ENCODE measurements at places on chromosomes 7 and 10.

- no peak for DNase-seq
Observed at GRCh38 chr10:124385627-124386185, 33.0 kb downstream of the OAT start.

GRCh38 chr10:3848005-3848774 lies 63.2 kb upstream of the KLF6 start:
- no peak for DNase-seq

DNA sequence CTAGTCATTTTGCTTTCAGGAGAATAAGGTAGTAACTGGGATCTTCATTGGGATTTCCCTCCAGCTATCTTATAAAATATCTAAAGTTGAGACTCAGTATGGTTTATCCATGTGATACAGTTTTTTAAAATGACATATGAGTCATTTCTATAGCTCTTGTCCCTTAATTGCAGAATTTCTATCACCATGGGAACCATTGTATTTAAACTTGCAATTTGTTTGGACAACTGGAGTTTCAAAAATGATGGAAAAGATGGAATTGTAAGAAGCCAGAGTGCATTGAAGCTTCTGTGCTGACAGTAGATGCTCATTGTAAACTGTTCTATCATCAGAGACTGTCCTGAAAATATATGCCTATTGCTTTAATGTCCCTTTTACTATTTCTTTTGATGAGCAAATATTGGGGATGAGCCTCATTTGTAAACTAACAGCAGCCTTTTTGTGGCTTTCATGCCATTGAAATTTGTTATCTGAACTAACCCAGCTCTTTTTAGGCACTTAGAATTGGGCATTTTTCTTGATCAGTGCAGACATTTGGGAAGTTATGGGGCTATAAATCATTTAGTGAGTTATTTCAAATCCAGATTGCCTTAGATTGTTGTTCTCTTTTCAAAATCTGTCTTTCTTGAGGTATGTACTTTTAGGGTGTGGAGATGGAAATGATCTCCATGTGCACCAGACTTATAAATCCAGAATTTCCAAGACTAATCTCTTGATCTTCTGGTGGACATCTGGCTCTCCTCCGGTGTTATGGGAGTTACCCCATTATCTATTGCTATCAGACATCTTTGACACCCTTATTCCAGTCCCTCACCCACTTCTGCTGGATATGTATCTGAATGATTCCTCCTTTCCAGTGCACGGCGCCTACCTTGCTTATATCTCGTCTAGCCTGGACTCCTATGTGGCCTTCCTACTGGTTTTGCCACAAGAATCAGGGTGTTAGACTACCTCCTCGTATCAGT lies 159.0 kb downstream of the SND1 start:
- DNase-seq = no peak

- DNase-seq = no peak
Observed at GRCh38 chr7:135960709-135961451, 16.3 kb downstream of the MTPN start.

DNA sequence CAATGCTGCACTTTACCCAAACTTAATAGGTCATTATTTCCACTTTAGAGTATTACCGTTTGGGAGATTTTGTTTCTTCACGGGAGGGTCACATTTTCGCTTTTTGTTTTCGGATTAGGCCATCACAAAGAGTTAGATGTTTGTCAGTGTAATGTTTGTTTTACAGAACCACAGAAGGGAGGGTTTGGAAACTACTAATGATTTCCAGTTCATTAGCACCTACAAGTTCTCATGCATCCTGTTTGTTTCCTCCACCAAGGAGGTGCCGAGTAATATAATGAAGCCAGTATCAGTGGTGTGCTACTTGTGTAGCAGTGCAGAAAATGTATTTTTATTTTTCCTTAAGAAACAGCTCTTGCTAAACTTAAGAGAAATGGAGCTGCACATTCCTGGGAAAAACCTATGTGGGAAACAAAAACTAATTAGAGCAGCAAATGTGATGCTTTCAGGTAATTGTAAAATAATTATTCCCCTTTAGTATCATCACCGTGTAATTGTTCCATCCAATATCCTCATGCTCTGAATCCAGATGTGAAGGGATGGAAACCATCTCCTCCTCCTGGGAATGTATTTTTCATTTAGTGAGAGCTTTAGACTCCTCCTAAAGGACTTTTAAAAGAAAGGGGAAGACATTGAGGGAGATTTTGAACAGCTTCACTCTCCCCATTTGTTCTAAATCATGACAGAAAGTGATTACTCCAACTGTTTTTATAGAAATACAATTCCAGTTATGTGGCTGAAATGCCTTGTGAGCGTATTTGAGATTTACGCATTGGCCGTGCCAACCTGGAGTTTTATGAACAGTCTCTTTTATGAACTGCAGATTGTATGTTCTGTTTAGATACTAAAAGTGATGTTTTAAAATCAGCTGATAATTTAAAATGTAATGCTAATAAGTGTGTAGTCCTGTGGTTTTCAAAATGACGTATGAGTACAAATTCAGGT lies 5.6 kb downstream of the CELF2 start:
- no peak for DNase-seq

DNA sequence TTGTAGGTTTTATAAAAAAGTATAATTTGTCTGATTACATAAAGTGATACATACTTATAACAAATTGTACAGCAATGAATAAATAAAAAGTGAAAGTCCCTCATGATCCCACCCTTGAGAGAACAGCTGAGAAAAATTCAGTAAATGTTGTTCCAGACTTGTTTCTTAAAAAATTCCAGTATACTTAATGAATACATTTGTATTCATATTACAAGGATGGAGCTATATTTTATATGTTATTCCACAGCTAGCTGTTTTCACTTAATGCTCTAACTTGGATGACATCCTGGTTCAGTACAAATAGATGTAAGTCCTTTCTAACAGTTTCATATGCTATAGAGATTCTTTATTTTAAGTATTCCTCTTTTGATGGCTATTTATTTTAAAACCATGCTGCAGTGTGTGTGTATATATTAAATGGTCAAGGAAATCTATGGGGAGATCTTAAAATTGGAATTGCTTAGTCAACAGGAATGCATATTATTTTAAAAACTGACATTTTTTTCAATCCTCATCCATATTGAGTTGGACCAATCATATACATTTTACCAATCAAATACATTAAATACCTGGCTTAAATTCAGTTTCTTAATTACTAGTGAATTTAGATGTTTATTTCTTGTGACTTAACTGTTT lies 8.9 kb downstream of the STAMBPL1 start:
- DNase-seq = no peak

DNA sequence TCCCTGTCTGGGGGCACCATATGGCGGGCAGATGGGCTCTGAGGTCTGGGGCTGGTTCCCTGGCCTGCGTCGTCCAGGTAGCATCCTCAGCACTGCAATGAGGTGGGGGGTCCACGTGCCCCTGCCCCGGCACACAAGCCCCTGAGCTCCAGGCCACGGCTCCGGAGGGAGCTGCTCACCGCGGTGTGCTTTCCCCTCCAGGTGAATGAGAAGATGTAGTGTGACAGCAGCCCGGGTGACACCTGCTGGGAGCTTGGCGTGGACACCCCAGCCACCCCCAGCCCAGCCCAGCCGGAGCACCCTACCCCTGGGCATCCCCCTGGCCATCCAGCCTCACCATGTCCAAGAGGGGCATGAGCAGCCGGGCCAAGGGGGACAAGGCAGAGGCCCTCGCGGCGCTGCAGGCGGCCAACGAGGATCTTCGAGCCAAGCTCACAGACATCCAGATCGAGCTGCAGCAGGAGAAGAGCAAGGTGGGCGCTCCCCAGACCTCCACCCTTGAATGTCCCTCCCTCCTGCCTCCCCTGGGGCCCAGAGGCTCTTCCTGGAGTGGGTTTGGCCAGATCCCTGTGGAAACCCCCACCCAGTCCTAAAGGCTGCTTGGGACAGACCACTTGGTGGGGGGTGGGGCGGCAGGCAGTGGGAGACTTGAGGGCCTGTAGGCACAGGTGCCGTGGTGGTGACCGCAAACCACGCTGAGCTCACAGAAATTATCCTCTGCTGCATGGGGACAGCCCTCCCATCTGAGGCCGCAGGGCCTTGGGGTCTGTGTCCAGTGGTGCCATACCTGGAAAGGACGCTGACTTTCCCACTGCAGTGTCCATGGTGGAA lies 38.9 kb downstream of the JAKMIP3 start:
- no peak for DNase-seq

- no peak for DNase-seq
Observed at GRCh38 chr7:70734411-70734810, 397.5 kb upstream of the GALNT17 start.

DNA sequence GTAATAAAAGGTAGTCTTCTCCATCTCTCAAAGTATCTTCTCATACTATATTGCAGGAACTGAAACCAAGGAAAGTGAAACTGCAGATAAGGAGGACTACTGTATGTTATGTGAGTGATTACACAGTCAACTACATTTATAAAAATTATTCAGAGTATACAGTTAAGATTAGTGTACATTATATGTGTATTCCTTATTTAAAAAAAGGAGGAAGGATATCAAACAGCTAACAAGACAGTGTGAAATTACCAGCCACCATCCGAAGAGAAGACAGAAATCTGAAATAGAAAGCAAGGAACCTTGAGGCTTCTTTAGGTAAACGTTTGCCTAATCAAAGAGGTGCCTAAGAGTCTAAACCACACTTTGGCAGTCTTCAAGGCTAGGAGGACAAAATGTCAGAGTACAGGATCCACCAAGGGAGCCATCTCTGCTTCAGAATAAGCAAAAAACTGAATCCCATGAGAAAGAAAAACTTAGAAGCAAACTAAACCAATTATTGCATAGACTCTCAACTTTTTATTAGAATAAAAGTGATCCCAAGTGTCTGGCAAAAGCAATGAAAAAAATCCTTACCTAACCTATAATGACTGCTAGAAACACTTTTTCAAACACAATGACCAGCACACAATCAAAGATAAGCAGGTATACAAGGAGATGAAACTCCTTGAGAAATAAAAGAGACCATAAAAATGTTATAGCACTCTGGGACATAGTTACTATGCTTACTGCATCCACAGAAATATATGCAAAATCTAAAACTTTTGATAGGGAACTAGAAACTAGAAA lies 6.4 kb downstream of the USP6NL start:
- no peak for DNase-seq

DNA sequence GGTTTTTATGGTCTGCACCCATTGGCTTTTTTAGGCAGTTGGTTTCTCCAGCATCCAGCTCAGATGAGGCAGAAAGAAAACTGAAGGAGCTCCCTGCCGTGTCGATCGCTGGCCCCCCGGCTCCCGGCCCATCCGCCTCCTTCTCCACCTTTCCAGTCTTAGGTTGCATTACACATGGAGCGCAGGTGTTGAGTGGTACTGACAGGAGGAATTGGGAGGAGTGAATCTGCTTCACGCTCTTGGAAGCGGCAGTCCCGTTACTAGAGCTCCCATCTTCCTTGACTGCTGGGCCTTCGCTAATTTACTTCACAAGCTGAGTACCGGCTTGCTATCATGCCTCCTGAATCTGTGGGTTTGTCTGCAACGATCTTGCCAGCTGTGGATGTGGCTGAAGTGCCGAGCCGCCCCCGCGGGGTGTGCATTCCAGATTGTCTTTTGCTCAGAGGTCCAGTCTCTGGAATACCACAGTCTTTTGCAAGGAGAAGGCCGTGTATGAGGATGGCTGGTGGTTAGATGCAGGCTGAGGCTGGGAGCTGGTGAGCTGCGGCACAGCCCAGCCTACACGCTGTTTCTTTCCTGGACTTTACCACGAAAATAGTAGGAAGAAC lies 17.1 kb downstream of the IQCE start:
- DNase-seq = no peak

DNA sequence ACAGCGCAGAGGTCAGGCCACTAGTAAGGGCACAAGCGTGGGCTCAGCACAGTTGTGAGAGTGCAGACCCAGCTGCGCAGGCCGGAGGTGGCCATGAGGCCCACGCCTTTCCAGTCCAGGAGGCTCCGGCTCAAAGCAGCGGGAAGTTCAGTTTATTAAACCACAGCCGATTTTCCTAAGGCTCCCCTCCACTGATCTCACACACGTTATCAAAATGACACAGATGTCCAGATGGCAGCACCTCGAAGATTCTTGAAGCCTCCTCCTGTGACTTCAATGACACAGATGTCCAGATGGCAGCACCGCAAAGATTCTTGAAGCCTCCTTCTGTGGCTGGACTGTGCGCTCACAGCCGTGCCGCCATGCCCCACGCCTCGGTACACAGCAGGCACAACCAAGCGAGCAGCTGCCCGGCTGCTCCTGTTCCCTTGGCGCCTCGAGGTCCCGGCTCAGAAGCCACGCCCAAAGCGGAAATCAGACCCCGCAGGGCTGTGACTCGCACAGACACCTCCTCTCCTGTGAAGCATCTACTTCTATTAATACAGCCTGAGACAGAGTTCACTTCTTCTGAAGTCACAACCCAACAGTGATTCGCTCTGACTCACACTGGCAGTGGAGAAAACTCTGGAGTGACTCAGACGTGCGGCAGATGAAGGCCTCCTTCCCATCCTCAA lies 122.7 kb downstream of the MAD1L1 start:
- DNase-seq = peak; percentile 61

- DNase-seq = peak; percentile 57
Observed at GRCh38 chr10:92839191-92840085, 8.9 kb upstream of the EXOC6 start.

DNA sequence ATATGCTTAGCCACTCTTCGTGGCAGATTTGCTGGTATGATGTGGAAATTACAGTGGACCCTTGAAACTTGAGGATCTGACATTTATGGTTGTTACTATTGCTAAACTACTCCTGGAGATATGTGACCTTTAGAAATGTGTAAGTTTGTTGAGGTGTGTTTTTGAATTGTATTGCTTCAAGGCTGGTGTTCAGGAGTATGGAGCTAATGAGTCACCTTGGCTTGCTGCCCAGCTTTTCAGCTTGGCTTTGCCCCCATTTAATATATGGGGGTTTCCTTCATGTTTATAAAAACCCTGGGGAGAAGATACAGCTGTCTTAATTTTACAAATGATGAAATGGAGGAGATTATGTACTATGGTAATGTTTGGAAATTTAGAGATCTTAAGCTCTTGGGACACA lies 11.6 kb downstream of the HBP1 start:
- DNase-seq = peak; percentile 48

GRCh38 chr10:97366572-97366971 lies 32.0 kb upstream of the FRAT2 start:
- no peak for DNase-seq

DNA sequence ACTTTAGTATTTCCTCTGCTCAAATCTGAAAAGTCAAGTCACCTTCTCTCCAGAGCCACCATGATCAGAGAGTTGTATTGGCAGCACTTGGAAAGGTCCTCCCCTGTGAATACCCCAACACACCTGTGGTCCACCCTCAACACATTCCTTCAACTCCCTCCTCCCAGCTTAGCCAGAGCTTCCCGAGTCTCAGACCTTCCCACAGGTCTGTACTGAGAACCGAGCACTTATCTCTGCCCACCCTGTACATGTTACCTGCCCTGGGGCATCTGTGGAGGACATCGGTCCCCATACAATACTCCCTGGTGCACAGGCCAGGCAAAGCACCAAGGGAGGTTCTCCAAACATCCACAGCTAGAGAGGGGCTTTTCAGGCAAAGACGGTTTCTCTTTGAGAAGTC lies 30.6 kb downstream of the SORBS1 start:
- no peak for DNase-seq

DNA sequence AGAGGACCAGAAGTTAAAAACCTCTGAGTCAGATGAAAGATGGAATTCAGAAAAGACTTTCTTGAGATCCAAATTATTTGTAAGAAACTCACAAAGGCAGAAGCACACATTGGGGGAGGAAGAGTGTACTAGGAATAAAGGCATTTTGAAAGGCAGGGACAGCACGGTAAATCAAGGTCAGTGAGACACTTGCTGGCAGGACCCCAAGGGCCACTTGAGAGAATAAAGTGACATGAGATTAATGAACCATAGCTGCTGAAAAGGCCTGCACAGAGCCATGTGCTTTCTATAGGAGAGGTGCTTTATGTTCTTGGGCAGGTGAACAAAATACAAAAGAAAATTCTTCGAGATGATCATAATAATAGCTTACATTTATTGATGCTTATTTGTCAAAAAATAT lies 929.9 kb upstream of the MBL2 start:
- DNase-seq = no peak

All from stimulated activated CD4-positive, alpha-beta T cell treated with anti-CD3 and anti-CD28 coated beads, Interleukin-12 subunit alpha, Interleukin-12 subunit beta, amount 100 ng/mL, for 48 hours (primary cell).